RWPE2 (cell line): ENCODE measurements at places on chromosomes 3 and 15.

- DNase-seq, result peak; percentile 74
Observed at GRCh38 chr15:74783072-74783807, 1.4 kb downstream of the CSK start.

GRCh38 chr15:76358453-76358852 is 21.9 kb downstream of the ISL2 start:
- DNase-seq, result no peak

- no peak for DNase-seq
Observed at GRCh38 chr3:70916375-70917055, 604.1 kb upstream of the MDFIC2 start.

GRCh38 chr3:170697908-170698307 is 112.0 kb upstream of the SLC7A14 start:
- no peak for DNase-seq

DNA sequence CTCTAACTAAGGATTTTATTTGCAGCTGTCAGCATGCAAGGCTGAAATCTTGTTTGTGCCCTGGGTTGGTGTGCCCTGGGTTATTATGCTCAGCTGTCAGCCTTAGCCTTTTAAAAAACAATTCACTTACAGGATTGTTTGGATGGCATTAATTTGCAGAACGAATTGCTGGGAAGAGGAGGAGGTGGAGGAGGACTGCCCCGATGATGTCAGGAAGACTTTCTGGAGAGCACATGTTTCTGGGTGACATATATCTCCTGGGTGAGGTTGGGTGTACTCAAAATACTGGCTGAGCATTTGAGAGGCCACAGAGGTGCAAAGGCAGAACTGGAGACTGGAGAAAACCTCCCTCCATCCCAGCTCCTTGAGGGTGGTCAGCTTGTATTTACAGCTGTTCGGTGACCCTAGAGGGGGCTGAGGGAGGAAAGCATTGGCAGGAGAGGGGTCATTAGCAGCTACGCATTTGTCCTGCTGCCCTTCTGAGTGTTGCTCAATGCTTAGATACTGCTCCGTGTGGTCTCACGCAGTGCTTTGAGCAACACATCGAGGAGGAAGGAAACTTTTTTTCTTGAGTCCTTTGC is 59.8 kb upstream of the PSMD6 start:
- no peak for DNase-seq

GRCh38 chr15:57301307-57301706 is 75.0 kb upstream of the CGNL1 start:
- DNase-seq, result peak; percentile 5

- no peak for DNase-seq
Observed at GRCh38 chr15:63544258-63545026, 40.0 kb downstream of the USP3 start.
